ENCODE measurements at places on chromosomes 4 and X.

DNA sequence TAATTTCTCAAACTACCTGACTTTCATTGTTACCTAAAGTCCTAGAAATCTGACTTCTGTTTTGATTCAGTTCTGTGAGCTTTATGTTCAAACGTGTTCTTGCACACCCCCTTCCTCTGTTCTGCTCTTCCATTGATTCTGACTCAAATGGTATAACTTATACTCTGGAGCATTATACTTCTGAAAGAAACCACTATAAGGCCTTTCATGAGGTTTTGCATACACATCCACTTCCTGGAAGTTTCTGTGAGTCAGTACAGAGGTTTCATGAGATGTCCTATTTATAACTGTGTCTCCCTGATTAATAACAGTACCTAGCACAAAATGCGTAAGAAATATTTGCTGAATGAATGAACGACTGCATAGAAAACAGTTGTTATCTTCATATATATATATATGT, 540.2 kb upstream of the CT83 start:
- no peak for DNase-seq

GRCh38 chr4:20194123-20195013, 57.3 kb upstream of the SLIT2 start:
- no peak for DNase-seq

GRCh38 chr4:55447108-55447708, 51.5 kb downstream of the TMEM165 start:
- DNase-seq: no peak

- no peak for DNase-seq
These were observed 66.8 kb downstream of the CORIN start for GRCh38 chr4:47771020-47771419.

- DNase-seq: no peak
These were observed 308.2 kb downstream of the FRMPD4 start for GRCh38 chrX:12446342-12447075.

DNA sequence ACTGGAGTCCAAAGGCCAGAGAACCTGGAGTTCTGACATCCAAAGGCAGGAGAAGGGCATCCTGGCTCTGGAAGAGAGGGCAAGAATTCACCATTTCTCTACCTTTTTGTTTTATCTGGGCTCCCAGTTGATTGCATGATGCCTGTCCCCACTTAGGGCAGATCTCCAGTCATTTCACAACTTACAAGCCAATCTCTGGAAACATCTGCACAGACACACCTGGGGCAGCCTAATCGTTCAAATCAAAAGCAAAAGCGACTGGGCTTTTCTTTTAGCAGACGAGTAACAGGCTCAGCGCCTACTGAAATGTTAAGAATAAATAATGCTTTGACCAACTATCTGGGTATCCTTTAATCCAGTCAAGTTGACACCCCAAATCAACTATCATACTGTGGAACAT, 136.0 kb upstream of the NPY2R start:
- no peak for DNase-seq

GRCh38 chr4:78651250-78651860, 99.8 kb downstream of the ANXA3 start:
- no peak for DNase-seq

GRCh38 chrX:120769576-120770341, 105.9 kb downstream of the CT47B1 start:
- DNase-seq: no peak

All from stimulated activated CD8-positive, alpha-beta memory T cell treated with anti-CD3 and anti-CD28 coated beads, Interleukin-4, amount 100 ng/mL, for 4 hours (primary cell).